Stimulated activated CD8-positive, alpha-beta memory T cell treated with anti-CD3 and anti-CD28 coated beads, Interleukin-2, amount 100 ng/mL, for 1 hour (primary cell): ENCODE measurements at places on chromosomes 7 and 10.

GRCh38 chr10:22460101-22460500 is 114.8 kb downstream of the SPAG6 start:
- DNase-seq: no peak

DNA sequence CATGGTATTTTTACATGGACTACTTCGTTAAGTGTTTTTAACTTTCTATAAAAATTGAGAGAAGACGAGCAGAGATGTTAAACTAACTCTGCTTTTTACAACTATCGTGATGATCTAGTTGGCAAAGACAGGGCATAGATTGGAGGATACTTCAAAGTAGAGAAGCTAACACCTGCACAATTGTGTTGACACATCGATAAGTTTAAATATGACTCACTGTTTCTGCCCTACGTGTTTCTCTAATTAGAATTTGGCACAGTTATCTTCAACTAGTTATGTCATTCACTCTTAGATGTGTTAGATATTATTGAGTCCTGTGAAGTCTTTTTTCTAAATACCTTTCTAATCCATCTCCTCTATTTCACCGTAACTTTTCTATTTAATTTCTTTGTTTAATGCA is 68.5 kb upstream of the FERD3L start:
- no peak for DNase-seq

- no peak for DNase-seq
Observed at GRCh38 chr10:128763588-128763987, 637.4 kb upstream of the MKI67 start.

DNA sequence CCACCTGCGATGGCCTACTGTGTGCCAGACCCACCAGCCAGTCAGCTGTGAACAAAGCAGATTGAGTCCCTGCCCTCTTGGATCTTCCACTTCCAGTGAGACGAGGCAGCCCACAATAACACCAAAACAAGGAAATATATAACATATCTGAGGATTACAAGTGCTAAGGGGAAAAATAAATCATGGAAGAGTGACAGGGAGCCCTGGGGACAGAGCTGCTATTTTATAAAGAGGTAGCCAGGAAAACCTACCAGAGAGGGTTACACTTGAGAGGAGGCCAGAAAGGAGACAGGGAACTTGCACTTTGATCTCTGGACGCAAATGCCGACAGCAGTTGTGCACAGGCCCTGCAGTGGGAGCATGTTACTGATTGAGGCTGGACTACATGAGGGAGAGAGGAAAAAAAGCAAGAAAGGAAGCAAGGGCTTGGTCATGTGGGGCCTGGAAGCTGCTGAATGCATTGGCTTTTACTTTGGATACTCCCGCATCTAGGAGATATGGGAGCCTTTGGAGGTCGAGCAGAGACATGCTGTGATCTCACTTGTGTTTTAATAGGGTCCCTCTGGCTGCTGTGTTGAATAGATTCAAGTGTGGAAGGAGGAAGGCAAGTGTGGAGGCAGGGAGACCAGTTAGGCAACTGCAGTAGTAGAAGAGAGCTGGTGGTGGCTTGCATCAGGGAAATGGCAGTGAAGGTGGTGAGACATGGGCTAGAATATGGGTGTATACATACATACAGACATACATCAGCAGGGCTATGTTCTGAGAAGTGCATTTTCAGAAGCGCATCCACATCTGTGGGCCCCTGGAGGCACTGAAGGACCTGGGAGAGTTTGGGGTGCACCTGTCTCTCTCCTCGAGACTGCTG is 26.2 kb downstream of the MINDY4 start:
- no peak for DNase-seq

DNA sequence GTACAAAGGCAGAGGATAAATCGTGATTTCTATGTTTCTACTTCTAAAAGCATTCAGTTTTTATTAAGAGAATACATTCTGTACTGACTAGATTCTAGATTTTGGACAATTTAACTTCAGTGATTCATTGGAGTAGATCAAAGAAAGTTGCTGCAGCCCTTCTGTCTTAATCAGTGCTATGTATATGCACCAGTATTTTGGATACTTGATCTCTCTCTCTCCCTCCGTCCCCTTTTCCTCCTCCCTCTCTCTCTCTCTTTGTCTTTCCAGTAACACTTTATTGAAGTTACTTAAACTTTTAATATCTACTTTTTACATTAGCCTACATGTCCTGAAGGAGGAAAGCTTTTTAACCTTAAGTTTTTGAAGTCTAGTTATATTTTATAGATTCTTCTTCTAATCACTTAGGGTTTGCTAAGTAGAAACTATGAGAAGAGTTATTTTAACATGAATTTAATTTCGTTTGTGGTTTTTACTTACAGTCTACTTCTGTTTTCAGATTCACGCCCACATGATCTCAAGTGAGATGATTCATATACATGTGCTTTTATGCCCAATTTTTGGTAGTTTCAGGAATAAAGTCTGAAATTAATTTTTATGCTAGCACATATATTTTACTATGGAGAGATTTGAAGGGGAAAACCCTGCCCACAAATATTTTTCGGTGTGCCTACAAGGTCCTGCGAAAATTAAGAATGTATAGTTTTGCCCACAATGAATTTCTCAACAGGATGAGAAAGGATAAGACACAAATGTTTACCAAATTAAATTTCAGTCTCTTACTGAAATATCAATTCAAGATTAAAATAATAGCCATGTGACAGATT is 9.1 kb downstream of the MDFIC start:
- no peak for DNase-seq

- DNase-seq: no peak
Observed at GRCh38 chr7:70104243-70104642, 506.0 kb downstream of the AUTS2 start.

- DNase-seq: no peak
Observed at GRCh38 chr10:28400681-28401080, 97.8 kb upstream of the MPP7 start.

DNA sequence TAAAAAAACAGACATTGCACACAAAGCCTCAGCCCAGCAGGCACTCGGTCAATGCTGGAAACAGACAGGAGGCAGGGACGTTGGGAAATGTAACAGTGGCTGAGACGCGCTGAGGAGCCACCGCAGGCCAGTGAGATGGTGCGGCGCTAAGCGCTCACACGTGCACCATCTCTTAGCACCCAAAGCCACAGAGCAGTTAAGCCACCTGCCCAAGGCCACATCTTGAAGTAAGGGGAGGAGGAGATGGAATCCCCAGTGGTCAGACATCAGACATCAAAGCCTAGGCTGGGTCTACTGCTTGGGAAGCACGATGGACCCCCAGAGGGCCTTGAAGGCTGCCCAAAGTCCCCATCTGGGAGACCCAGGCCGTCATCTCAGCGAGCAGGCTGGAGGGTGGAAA is 15.6 kb downstream of the LAT2 start:
- no peak for DNase-seq

DNA sequence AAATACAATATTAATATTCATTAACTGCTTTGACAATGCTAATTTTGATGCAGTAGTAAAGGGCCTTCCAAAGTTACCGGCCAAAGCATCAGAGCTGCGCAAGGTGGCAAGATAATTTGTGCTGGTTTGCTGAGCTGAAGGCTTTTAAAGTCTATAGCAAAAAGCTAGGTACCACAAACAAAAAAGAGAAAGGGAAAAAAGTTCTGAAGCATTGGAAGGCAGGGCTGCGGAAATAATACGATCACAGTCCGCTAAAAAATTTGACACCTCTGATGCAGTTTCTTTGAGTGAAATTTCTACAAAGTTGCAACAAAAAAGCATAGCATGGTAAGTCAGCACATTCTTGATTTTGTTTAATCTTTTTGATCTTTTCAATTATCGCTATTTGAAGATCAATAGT is 175.6 kb downstream of the TCF7L2 start:
- no peak for DNase-seq

DNA sequence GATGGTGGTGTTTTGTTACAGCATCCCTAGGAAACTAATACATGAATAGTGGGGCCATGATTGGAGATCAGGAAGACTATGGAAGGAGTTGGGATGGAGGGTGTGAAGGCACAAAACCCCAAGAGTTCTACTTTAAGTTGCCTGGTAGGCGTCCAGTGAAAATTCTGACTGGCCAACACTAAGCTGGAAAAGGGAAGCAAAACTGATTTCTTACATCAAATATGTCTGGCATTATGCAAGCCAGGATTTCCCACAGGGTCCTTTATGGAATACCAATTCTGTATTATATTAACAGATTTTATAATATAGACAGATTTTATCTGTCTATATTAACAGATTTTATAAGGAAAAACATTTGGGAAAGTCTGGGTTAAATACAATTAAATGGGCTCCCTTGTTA is 16.2 kb downstream of the CPVL start:
- DNase-seq: no peak

- no peak for DNase-seq
Observed at GRCh38 chr7:47482013-47482875, 99.7 kb downstream of the TNS3 start.

- DNase-seq: no peak
Observed at GRCh38 chr10:123909866-123910265, 18.3 kb upstream of the CPXM2 start.

- DNase-seq: no peak
Observed at GRCh38 chr7:149721084-149721601, 52.2 kb downstream of the ZNF467 start.

DNA sequence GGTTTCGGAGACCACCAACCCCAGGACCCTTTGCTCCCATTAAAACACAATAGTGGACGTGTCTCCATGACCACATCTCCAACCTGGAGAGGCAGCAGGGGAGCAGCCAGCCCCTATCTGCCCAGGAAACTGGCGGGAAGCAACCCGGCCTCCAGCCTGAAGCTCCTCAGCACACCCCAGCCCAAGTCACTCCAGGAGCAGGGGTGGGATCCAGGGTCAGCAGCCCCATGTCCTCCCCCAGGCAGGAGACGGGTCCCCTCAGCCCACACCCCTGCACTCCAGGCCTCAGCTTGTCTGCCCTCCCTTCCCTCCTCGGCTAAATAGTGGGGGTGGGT is 601 bp downstream of the ADAM8 start:
- no peak for DNase-seq

DNA sequence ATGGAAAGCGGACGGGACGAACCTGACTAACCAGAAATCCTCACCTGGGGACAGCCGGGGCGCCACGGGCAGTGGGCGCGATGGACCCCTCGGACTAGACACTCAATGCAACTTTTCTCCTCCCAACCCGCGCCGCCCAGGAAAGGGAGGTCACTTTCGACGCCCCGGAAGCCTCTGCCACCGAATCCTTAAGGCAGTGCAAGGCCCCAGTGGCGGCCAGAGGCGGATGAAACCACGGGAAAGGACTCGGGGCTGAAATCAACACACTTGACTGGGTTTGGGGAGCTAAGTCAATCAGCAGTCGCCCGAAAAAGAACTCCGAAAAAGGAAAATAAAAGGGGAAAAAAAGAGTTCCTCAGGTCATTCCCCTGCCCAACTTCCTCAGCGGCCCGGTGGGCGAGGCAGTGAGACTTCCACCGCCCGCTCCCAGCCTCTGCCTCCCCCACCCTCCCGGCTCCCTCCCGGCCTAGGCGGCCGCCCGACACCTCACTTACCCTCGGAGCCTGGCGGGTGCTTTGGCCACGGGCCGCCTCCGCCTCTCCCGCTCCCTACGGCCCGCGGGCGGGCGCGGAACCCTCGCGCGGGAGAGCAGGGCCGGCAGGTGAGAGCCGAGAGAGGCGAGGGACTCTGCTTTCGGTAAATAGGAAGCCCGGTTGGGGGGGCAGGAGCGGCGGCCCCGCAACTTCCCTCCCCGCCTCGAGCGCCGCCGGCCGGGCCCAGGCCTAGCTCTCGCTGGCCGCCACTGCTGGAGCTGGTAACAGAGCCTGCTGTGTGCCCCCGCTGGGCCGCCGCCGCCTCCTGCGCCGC is 518 bp downstream of the WAPL start:
- DNase-seq: no peak

- no peak for DNase-seq
Observed at GRCh38 chr10:88835910-88836221, 15.8 kb downstream of the ANKRD22 start.

DNA sequence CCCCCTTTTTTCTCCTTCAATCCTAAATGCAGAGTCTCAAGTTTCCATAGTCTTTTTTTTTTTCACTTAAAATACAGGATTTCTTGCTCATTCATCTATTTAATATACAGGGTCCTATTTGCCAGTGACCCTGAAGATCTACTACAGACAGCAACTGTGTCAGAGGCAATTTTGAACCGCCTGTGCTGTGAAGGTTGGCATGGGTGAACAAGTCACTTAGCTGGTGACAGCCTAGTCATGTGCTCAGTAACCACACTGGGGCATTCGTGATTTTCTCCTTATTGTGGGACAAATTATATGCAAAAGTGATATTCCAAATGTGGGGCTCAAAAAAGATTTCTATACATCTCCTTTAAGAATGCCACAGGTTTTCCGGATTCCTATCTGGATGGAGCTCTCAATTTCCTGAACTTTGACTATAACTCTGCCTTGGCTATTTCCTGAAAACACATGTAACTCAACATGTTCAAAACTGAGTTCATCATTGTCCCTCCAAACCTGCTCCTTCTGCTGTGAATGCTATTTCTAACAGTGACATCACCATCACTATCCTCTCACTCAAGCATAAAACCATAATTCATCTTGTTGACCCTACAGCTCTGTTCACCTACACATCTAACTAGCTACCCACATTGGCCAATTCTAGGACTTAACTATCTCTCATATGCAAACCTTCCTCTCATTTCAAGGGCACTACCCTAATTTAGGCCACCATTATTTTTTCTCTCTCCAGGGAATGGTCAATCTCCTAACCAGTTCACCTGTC is 36.7 kb downstream of the CDK6 start:
- DNase-seq: no peak

- DNase-seq: no peak
Observed at GRCh38 chr7:112125250-112125649, 80.9 kb downstream of the DOCK4 start.

DNA sequence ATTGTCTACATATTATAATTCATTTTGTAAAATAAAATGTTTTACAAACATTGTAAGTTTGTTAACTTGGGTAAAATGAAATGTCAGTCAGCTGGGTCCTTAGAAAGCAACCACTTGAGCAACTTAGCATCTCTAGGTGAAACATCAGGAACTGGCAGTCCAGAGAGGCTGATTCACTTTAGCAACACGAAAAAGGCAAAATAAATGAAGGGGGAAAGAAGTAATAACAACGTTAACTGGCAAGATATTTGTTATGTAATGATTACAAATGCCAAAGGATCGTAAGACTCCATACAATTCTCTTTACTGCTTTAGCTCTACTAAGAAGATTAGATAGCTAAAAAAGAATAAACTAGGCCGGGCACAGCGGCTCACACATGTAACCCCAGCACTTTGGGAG is 5.0 kb downstream of the PDZD8 start:
- no peak for DNase-seq

- DNase-seq: no peak
Observed at GRCh38 chr10:72049969-72050781, 38.2 kb downstream of the SPOCK2 start.

- no peak for DNase-seq
Observed at GRCh38 chr10:77943121-77943901, 16.8 kb upstream of the DLG5 start.

GRCh38 chr7:5396542-5396941 is 27.1 kb downstream of the TNRC18 start:
- DNase-seq: peak; percentile 44

DNA sequence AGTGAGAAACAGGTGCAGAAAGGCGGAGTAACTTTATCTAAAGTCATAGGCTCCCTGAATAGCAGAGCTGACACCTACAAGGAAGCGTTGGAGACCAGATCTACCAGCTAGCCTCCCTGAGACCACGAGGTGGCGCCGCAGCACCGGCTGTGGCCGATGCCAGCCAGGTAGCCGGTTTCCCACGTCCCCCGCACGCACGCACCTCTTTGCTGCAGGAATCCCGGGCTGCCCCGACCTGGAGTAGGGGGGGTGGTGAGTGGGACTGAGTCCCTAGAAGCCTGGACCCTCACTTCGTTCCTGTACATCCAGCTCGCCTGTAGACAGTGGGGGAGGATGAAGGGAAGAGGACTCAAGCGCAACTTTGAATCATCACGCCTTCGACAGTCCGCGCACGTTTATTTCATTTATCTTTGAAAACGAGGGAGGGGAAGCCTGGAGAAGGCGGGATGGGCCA is 3.7 kb downstream of the ELOVL3 start:
- DNase-seq: peak; percentile 72
